ENCODE measurements at places on chromosomes 6 and 20.

DNA sequence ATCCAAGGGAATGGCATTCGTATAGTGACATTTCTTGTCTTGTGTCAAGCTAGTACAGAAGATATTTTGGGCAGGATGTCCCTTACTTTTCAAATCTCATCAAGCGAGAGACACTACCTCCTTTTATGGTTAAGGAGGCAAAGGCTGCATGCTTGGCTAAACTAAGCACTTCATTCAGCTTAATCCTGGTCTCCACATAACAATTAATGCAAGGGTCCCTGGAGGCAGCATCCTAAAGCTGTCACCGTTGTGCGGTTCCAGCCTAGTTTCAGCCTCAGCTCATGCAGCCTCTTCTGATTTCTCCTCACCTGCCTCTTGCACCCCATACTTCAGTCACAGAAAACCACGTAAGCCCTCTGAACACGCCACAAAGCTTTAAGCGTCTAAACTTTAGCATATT, 67.1 kb upstream of the SLC22A23 start:
- DNase-seq = no peak

GRCh38 chr6:44560458-44561059, 173.1 kb downstream of the CDC5L start:
- no peak for DNase-seq

- no peak for DNase-seq
These were observed 209.2 kb upstream of the ASCC3 start for GRCh38 chr6:101090281-101090680.

GRCh38 chr20:2170404-2170803, 68.8 kb downstream of the STK35 start:
- DNase-seq = no peak

- no peak for DNase-seq
These were observed 144.2 kb upstream of the FBXL4 start for GRCh38 chr6:99091985-99092384.

GRCh38 chr6:162123797-162124196, 603.8 kb downstream of the PRKN start:
- DNase-seq = no peak

DNA sequence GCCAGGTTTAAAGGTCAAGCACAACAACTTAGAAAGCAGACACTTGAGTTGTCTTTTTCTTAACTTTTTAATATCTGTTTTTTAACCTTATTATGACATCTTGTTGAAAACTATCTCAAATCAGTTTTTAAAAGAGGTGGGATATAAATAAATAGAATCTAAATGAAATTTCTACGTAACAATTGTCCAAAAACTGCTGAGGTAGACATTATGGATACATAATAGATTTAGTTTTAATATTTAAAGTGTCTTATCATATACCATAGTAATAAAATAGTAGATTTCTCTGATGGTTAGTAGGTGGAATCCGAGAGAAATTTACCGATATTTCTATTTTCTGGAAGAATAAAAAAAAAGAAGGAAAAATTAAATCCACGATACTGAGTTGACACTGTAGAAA, 113.9 kb upstream of the MMS22L start:
- DNase-seq = no peak

GRCh38 chr6:24469811-24470210, 19.6 kb downstream of the GPLD1 start:
- DNase-seq = no peak

GRCh38 chr6:61868507-61869080, 417.4 kb downstream of the KHDRBS2 start:
- no peak for DNase-seq

- no peak for DNase-seq
These were observed 95.9 kb downstream of the FYN start for GRCh38 chr6:111777357-111777756.

DNA sequence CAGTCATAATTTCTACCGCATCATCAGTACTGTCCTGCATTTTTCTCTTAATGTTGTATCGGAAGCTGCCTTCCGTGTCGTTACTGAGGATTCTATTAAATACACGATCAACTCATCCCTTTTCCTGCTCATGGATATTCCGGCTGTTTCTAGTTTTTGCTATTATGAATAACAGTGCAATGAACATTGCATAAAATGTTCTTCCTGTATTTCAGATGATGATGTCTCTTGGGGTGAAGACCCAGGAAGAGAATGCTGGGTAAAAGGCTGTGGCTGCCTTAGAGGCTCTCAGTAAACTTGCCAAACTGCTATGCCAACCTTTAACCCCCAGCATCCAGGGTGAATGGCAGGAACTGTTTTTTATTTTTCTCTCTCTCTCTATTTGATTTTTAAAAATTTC, 24.1 kb upstream of the EPB41L1 start:
- no peak for DNase-seq

- DNase-seq = no peak
These were observed 46.5 kb upstream of the PLCB4 start for GRCh38 chr20:9022376-9022775.

- peak; percentile 95 for DNase-seq
These were observed 66.4 kb upstream of the PRL start for GRCh38 chr6:22363166-22363713.

DNA sequence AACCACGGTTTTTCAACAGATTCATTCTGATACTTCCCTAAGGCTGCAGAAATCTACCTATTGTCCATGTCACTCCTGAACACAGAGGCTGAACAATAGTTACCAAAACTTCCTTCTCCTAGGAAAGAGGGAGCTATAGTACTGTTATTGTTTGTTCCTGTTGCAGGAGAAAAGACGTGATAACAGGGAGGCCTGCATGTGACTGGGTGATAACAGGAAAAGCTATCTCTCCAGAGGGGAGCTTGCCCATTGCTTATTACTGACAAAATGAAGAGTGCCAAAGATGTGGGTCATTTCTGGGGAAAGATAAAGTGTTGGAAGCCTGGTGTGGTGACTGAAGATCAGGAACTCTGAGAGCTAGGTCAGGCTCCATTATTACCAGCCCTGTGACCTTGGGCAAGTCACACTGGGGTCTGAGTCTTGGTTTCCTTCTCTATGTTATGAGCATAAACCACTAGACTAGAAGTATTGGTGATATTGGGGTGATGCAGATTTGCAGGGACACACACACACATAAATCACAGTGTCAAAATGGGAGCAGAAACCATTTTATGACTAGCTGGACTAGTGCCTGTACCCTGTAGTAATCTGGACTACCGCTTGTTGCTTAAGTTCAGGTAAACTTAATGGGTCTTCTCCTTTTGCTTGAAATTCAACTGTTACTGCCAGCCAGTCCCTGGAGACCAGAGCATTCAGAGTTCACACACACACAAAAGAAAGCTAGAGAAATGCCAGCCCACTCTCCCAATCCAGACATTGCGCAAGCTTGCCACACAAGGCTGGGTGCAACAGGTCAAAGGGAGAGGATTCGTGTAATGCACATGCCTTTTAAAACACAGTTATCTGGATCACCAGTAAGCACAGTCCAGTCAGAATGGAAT, 136.0 kb upstream of the CNR1 start:
- DNase-seq = no peak

- no peak for DNase-seq
These were observed 16.1 kb upstream of the ROS1 start for GRCh38 chr6:117441824-117442264.

GRCh38 chr6:149111556-149112115, 205.9 kb upstream of the TAB2 start:
- no peak for DNase-seq

GRCh38 chr6:3363296-3364025, 93.4 kb downstream of the SLC22A23 start:
- peak; percentile 35 for DNase-seq

GRCh38 chr6:82364087-82365015, 734 bp downstream of the TPBG start:
- peak; percentile 64 for DNase-seq

GRCh38 chr20:779771-780170, 11.5 kb upstream of the SLC52A3 start:
- no peak for DNase-seq

DNA sequence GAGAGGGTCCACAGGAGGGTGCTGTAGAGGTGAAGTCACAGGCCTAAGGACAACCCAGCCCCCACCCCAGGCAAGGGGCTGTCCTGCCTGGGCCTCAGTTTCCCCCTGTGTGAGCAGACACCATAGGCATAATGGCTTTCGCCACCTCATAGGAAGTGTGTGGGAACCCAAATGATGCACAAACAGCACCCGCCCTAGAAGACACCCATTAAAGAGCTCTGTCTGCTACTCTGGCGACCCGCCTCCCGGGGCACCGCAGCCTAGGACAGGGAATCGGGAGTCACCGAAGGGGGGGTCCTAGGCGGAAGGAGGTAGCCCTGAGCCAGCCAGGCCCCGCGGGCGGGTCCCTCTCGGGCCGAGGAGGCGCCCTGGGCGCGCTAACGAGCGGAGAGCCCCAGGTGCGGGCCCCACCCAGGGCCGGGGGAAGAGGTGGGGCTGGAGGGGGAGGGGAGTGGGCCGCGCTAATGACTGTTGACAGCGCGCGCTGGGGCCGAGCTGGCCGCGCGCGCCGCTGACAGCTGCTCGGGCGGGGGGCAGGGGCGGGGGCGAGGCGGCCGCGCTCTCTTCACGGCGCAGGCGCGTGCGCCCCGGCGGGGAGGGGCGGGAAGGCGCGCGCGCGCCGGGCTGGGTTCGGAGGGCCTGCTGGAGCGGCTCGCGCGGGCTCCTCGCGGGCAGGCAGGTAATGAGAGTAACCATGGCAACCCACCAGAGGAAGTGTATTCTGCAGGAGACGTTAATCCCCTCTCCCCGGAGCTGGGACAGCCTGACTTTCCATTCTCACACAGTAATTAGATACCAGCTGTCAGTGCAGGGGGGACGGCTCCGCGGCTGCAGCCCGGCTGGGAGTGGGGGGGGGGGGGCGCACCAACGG, 48.9 kb downstream of the NOL4L start:
- DNase-seq = peak; percentile 97

- peak; percentile 61 for DNase-seq
These were observed 35.7 kb upstream of the HLA-E start for GRCh38 chr6:30453508-30454116.

- no peak for DNase-seq
These were observed 14.8 kb downstream of the DCBLD1 start for GRCh38 chr6:117497237-117497636.

All from NCI-H345 (cell line).